BJ (cell line): ENCODE measurements at places on chromosomes 12 and 14. TPM values are rescaled to one million over a fixed set of nuclear protein-coding genes. Genes with fewer than 3 reads are reported as not detected.

GRCh38 chr12:95820096-95820703, 29.6 kb upstream of the NTN4 start:
- no peak for DNase-seq

GRCh38 chr12:66319266-66319954, 17.1 kb downstream of the HELB start:
- no peak for DNase-seq

GRCh38 chr12:12272869-12273268, 6.0 kb upstream of the LRP6 start:
- DNase-seq: no peak

DNA sequence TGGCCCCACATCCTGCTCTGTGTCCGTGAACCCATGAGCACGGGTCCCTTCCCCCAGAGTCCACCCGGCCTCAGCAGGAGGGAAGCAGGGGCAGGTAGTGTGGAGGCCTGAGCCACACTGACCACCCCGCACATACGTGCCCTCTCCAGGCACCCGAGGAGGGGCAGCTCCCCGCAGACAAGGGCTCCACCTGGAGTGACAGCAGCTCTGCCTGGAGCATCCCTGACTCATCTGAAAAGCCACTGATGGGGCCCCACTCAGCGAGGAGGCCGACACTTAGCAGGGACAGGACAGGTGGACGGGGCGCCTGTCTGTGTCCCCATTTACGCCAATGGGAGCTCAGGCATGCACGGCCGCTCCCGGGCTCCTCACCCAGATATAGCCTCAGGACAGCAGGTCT, 237.6 kb upstream of the SFSWAP start:
- no peak for DNase-seq

ESYT1 gene
- 180 and 264 TPM in 2 replicates for polyA plus RNA-seq

LBHD2 gene
- polyA plus RNA-seq: not detected in 2 replicates
